ENCODE measurements at places on chromosomes 16 and 17.

DNA sequence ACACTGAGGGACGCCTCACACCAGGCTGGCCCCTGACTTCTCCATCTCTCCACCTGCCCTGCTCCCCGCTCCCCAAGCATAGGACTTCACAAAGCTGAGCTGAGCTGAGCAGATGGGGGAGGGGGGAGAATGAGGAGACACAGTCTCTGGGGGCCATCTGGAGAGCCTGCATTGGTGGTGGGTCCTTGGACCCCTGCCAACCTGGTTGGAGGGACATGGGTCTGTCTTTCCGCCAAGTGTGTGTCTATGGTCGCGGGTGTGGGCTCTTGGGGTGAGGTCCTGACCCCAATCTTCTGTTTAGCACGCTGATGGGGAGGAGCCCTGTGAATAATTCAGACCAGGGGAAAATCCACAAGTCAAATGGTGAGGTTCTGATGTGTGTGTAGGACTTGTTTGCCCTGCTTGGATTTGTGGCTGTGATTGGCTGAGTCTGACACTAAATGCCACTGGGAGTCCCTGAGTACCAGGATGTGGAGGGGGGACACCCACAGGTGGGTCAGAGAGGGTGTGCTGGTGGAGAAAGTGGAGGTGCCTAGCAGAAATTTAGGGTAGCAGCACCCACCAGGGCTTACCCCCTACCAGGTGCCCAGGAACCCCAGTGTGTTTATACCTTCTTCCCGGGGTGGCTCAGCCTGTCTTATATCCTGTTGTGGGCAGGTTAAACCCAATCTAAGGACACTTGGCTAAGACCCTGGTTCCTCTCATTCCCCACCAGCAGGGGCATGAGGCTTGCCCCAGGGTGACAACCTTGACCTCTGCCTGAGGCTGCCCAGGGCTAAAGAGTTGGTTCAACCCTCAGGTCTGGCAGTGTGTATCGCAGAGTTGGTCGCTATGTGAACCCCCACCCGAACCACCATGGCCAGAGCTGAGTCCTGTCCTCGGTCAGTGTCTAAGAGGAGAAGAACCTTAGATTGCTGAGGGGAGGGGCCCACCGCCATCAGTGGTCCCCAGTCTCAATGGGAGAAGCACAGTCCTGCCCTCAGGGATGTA is 2.1 kb downstream of the FMNL1 start:
- no peak for DNase-seq

GRCh38 chr16:89489040-89489897 is 1.1 kb downstream of the ANKRD11 start:
- DNase-seq: peak; percentile 58

GRCh38 chr17:13113821-13114525 is 96.1 kb upstream of the ELAC2 start:
- DNase-seq: no peak

GRCh38 chr16:50881331-50881830 is 139.5 kb downstream of the CYLD start:
- no peak for DNase-seq

DNA sequence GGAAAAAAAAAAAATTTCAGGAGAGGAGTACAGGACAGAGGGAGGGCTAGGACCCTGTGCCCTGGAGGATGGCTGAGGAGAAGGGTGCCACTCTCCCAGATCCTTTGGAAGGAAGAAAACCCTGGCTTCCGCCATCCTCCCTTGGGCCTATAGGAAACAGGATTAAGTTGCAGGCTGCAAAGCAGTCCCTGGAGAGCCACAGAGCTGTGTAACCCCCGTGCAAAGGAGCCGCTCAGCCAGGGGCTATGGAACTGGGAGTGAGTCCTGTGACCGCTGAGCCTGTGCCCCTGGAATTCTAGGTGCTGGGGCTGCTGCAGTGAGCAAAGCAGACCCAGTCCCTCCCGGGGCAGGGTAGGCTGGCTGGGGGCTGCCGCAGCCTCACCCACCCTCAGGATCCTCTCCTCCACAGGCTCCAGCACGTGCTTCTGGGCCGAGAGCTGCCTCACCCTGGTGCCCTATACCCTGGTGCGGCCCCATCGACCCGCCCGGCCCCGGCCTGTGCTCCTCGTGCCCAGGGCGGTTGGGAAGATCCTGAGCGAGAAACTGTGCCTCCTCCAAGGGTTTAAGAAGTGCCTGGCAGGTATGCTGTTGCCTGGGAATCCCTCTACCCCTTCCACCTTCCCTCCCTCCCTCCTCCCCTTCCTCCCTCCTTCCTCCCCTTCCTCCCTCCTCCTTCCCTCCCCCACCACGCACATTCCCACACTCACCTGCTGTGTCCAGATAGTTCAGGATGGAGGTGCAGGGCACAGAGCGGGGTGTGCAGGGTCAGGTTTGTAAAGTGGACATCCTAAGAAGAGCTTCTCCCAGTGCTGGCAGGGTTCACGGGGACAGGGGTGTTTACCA is 15.3 kb downstream of the SGSH start:
- no peak for DNase-seq

DNA sequence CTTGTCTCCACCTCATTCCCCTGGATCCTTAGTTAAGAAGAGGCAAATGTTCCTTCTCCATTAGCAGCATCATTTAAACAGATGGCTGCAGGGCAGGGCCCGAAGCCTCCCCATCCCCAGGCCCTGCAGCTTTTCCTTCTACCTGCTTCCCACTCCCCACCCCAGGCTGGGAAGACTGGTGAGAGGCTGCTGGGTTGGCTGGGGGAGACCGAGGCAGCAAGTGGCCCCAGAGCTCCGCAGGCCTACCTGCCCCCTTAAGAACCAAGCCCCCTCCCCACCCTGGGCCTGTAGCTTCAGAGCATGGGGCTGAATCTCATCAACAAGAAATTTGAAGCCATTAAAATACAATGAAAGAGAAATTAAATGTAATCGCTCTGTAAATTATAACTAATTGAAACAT is 22.1 kb upstream of the RPL38 start:
- no peak for DNase-seq

GRCh38 chr16:67342616-67343015 is 16.0 kb downstream of the LRRC36 start:
- no peak for DNase-seq

DNA sequence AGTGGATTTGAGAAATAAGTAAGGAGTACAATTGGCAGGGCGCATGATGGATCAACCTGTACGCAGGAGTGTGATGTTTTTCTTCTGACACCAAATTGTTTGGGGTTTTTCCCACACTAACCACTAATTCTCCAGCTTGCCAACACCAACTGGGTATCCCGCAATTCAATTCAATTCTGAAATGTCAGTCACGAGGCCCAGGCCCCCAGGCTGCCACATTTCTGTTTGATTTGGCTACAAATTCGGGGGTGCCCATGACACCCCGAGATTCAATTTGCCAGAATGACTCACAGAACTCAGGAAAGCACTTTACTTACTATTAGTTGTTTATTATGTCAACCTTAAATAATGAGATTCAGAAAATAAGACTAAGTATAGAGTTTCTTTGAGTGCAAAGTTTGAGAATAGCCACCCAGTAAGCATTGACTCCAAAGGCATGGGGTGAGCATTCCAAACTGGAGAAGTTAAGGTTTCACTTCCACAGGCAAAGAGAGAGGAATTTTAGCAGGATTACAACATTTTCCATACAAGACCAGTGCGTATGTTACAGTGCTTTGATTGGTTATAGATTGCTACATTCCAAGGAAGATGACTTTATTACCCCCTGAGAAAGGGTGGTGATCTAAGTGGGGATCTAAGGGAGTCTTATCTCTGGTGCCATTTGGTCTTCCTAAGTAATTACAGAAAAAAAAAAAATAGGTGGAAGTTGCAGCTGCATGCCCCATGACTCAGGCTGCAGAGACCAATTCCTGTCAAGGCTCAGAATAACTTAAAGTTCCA is 11.5 kb downstream of the SLC46A1 start:
- DNase-seq: no peak

DNA sequence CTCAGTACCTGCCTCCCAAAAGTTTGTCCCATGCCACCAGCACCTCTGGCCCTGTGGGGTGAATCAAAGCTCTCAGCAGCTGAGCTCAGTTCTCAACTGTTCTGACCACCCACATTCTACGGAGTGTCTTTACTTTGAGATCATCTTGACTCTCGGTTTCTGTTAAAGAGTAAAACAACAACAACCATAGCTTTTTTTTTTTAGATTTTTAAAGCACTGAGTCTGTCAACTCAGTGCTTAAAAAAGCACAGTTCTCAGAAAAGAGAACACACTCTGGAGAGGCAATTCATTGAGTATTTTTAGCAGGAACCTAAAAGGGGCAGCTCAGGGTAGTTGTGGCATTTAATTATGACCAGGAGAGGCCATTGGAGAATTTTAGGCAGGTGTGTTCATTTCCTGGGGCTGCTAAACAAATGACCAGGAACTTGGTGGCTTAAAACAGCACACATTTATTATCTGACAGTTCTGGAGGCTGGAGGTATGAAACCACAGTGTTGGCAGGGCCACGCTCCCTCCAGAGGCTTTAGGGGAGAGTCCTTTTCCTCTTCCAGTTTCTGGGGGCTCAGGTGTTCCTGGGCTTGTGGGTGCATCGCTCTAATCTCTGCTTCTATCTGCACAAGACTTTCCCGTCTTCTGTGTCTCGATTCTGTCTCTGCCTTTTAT is 6.7 kb upstream of the WFIKKN2 start:
- no peak for DNase-seq

GRCh38 chr17:80125656-80126448 is 21.1 kb downstream of the EIF4A3 start:
- no peak for DNase-seq

- DNase-seq: no peak
Observed at GRCh38 chr17:8133941-8134340, 10.0 kb upstream of the HES7 start.

DNA sequence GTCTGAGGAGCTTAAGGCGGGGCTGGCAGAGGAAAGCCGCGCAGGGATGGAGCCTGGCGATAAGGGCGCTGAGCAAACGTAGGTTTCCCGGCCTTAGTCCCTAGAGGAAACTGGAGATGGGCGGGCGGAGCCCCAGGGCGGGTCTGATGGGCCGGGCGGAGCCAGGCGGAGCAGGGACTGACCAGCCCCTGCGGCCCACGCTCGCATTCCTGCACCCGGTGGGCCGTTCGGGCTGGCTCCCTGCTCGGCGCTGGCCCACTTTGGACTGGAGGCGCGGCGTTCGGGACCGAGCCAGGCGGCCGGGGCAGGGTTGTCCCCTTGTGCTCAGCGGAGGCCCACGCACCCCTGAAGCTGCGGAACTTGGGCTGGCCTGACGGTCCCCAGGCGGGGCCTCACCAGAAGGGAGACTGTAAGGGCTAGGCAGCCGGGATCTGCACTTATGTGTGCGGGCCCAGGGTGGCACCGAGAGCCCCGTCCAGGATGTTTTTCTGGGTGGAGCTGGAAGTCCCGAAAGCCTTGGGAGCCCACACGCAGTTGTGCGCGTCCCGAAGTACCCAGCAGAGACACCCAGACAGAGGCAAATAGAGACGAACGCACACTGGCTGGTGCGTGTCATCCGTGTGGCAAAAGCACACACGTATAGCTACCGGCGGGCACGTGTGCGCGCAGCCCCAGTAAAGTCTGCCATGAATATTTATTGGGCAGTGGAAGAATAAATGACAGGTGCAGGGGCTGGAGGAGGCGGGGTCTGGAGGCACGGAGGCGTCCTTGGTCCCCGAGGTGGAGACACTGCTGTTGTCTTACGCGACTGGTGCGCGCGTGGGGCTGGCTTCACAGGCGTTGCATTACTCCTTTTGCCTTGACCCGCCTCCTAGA is 1.4 kb downstream of the PYDC1 start:
- no peak for DNase-seq

- DNase-seq: peak; percentile 90
Observed at GRCh38 chr17:40303009-40303657, 5.8 kb upstream of the RARA start.

GRCh38 chr16:22924492-22924891 is 110.5 kb downstream of the HS3ST2 start:
- DNase-seq: peak; percentile 39

GRCh38 chr17:73936908-73937627 is 266.4 kb upstream of the RPL38 start:
- DNase-seq: no peak

- DNase-seq: no peak
Observed at GRCh38 chr17:61232871-61233270, 166.8 kb upstream of the TBX2 start.

DNA sequence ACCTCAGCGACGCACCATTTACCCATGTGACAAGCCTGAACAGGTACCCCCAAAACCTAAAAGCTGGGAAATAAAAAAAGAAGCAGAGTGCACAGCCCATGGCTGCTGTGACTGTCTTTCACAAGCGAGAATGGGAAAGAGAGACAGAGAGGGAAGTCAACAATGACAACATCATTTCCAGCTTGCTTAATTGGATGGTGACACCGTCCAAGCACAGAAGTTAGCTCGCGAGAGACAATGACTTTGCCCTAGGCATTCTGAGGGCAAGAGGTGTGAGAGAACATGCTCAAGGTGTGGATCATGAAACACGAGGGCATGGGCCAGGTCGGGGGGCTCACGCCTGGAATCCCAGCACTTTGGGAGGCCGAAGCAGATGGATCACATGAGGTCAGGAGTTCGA is 19.3 kb upstream of the NSMCE1 start:
- DNase-seq: no peak
